ENCODE measurements at places on chromosomes 5 and 9. TPM values are rescaled to one million over a fixed set of nuclear protein-coding genes. Genes with fewer than 3 reads are reported as not detected.

The ADAMTS16 gene
- 1.8 TPM for total RNA-seq

The F12 gene
- 4.4 TPM for total RNA-seq

The SLC4A9 gene
- not detected for total RNA-seq

The RNF145 gene
- 19.5 TPM for total RNA-seq

GRCh38 chr9:7177383-7177782 lies 419.6 kb downstream of the KDM4C start:
- no peak for DNase-seq
- no peaks in the 10 kb centered on the region for H3K36me3 ChIP-seq
- no peaks in the 10 kb centered on the region for H3K4me1 ChIP-seq
- no peak overlapping the region for H3K4me3 ChIP-seq

DNA sequence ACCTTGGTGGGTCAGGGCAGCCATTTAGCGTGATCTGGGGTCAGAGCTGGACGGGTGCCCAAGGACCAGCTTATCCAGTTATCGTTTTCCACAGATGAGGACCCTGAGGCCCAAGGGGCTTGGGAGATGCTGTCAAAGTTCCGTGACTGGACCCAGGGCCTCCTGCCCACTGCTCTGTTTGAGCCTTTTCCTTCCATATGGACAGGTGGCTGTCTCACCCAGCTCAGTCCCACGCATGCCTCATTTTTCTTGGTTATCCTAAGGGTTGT lies 56.5 kb downstream of the TRIP13 start:
- H3K27me3 ChIP-seq, result no peaks in the 10 kb centered on the region
- no peak overlapping the region for H3K4me3 ChIP-seq
- H3K36me3 ChIP-seq, result no peaks in the 10 kb centered on the region
- DNase-seq, result no peak
- peaks cover 13% of the 10 kb centered on the region for H3K4me1 ChIP-seq
- H3K27ac ChIP-seq, result no peak overlapping the region

DNA sequence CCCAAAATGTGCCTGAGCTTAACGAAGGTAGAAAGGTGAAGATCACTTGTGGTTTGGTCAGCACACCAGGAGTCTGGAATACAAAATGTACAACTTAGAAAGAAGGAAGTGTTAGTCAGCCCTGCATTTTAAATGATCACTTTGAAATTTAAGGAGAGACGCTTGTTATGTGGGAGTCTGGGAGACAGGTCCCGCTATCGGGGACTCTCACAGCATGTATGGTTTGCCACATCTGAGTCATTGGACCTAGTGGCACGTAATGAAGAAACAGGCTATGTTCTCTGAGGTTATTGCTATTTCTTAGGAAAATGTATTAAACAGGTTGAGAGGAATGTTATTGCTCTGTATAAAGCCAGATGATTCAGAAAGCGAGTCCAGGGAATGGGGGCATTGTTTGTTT lies 2362.5 kb upstream of the WWC1 start:
- H3K36me3 ChIP-seq, result no peaks in the 10 kb centered on the region
- no peaks in the 10 kb centered on the region for H3K27me3 ChIP-seq
- H3K27ac ChIP-seq, result no peak overlapping the region
- no peak overlapping the region for H3K4me3 ChIP-seq

DNA sequence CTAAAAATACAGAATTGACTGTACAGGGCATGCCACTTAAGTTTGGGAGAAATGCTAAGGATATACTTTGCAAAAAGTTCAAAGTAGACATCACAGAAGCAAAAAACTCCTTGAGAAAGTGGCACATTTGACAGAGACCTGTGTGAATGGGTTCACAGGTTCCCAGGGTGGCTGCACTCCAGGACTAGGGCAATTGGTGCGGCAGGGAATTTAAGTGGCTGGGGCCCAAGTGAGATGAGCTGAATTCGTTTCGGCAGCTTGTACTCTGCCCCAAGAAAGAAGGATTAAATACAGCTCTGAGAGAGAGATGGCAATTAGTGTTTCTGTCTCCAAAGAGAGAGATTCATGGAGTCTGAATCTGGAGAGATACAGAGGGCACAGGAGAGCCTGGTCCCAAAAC lies 280.1 kb downstream of the FBXL17 start:
- H3K4me3 ChIP-seq, result no peak overlapping the region
- no peak overlapping the region for H3K27ac ChIP-seq
- no peaks in the 10 kb centered on the region for H3K27me3 ChIP-seq
- H3K36me3 ChIP-seq, result no peaks in the 10 kb centered on the region

GRCh38 chr9:76904661-76905457 lies 1.1 kb downstream of the PRUNE2 start:
- no peak overlapping the region for H3K4me3 ChIP-seq
- no peaks in the 10 kb centered on the region for H3K36me3 ChIP-seq
- no peaks in the 10 kb centered on the region for H3K27me3 ChIP-seq

DNA sequence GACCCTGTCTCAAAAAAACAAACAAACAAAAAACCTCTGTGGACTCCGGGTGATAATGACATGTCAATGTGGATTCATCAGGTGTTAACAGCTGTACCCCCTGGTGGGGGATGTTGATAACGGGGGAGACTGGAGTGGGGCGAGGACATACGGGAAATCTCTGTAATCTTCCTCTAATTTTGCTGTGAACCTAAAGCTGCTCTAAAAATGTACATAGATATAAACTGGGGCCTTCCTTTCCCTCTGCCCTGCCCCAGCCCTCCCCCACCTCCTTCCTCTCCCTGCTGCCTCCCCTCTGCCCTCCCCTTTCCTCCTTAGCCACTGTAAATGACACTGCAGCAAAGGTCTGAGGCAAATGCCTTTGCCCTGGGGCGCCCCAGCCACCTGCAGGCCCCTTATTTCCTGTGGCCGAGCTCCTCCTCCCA lies 1.4 kb upstream of the CEL start:
- no peak for DNase-seq
- no peak overlapping the region for H3K4me3 ChIP-seq
- H3K4me1 ChIP-seq, result peaks cover 65% of the 10 kb centered on the region
- H3K27ac ChIP-seq, result peak overlapping the region; percentile 93
- H3K36me3 ChIP-seq, result no peaks in the 10 kb centered on the region

DNA sequence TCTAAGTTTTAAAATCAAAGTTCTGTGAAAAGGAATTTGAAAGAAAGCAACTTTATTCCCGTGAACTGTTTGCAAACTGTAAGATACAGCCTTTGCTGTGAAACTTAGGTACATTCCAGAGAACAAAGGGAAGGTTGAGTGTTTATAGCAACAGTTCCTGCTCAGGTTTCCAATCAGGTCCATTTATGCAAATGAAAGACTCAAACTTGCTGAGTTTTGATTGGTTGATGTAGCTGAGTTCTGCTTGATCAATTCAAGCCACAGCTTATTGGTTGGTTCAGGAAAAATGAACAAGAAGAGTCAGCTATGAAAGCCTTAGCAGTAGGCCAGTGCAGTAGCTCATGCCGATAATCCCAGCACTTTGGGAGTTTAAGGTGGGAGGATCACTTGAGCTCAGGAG lies 37.9 kb downstream of the SLC27A6 start:
- H3K4me3 ChIP-seq, result no peak overlapping the region
- no peaks in the 10 kb centered on the region for H3K36me3 ChIP-seq
- no peaks in the 10 kb centered on the region for H3K4me1 ChIP-seq
- H3K27me3 ChIP-seq, result no peaks in the 10 kb centered on the region
- no peak for DNase-seq
- no peak overlapping the region for H3K27ac ChIP-seq

DNA sequence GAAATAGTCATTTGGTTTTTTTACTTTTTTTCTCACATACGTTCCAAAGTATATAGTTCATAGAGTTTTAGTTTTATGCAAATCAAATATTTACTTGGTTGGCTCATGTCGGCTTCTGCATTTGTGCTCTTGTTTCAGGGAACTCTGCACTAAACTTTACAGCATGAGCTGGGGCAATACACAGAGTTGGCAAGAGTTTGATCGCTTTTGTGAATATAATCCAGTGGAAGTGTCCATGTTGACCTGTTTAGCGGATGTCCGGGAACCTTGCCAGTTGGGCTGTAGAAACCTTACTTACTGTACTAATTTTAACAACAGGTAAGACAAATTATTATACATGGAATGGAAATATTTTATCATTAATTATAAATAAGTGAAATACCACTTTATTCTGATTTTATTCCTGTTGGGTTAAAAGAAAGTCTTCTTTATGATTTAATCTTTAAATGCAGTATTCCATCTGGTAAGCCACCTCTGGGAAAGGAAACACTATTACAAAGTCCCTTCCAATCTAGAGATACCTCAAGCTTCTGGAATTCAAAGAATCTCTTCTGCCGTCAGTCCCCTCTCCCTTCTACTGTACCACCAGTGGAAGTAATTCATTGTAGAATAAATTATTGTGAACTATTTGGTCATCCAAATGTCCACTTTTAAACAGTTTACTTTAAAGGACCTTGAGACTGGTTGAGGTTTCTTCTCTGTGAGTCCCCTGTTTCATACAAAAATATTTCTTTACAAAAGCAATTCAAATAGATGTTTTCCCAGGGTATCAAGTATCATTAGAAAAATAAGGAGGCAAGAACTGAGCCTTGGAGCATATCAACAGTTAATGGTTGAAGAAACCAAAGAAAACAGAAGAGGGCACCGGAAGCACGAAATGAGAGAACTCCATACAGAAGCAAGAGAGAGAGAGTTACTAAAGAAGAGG lies 45.2 kb upstream of the GLIPR2 start:
- peaks cover 16% of the 10 kb centered on the region for H3K4me1 ChIP-seq
- H3K4me3 ChIP-seq, result no peak overlapping the region
- peak; percentile 70 for DNase-seq
- H3K36me3 ChIP-seq, result no peaks in the 10 kb centered on the region

- no peaks in the 10 kb centered on the region for H3K36me3 ChIP-seq
- H3K4me3 ChIP-seq, result no peak overlapping the region
- H3K27ac ChIP-seq, result no peak overlapping the region
- DNase-seq, result no peak
Measured at GRCh38 chr9:68664036-68664435, 41.0 kb upstream of the PIP5K1B start.

- no peak overlapping the region for H3K4me3 ChIP-seq
- H3K27ac ChIP-seq, result no peak overlapping the region
- no peaks in the 10 kb centered on the region for H3K27me3 ChIP-seq
Measured at GRCh38 chr9:25703701-25704357, 25.6 kb upstream of the TUSC1 start.

- H3K4me1 ChIP-seq, result no peaks in the 10 kb centered on the region
- DNase-seq, result peak; percentile 68
- no peaks in the 10 kb centered on the region for H3K27me3 ChIP-seq
- H3K27ac ChIP-seq, result no peak overlapping the region
- H3K4me3 ChIP-seq, result no peak overlapping the region
Measured at GRCh38 chr9:20941174-20941690, 90.2 kb downstream of the HACD4 start.

DNA sequence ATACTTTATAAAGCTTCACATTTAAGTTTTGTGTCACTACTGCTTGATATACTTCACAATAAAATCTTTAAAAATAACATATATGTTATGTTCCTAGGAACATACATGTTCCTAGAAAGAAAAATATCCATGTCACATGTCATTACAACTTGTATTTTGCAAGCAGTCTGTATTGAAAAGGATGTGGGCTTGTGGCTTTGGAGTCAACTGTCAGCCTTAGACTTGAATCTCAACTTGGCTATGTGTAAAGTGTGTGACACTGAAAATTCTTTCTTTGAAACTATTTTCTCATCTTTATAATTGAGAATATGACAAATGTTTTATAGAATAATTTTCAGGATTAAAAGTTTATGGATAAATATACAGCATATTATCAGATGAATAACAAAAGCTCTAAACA lies 273.1 kb downstream of the KIAA0825 start:
- H3K36me3 ChIP-seq, result no peaks in the 10 kb centered on the region
- no peak for DNase-seq
- H3K4me3 ChIP-seq, result no peak overlapping the region
- no peak overlapping the region for H3K27ac ChIP-seq

- no peak overlapping the region for H3K4me3 ChIP-seq
- H3K36me3 ChIP-seq, result no peaks in the 10 kb centered on the region
- no peak for DNase-seq
- H3K27ac ChIP-seq, result peak overlapping the region; percentile 89
- H3K27me3 ChIP-seq, result no peaks in the 10 kb centered on the region
Measured at GRCh38 chr9:109439378-109440116, 58.6 kb downstream of the PTPN3 start.

GRCh38 chr9:1768561-1768960 lies 246.6 kb upstream of the SMARCA2 start:
- H3K27me3 ChIP-seq, result no peaks in the 10 kb centered on the region
- no peak for DNase-seq
- H3K4me3 ChIP-seq, result no peak overlapping the region
- no peaks in the 10 kb centered on the region for H3K36me3 ChIP-seq
- no peak overlapping the region for H3K27ac ChIP-seq
- no peaks in the 10 kb centered on the region for H3K4me1 ChIP-seq

DNA sequence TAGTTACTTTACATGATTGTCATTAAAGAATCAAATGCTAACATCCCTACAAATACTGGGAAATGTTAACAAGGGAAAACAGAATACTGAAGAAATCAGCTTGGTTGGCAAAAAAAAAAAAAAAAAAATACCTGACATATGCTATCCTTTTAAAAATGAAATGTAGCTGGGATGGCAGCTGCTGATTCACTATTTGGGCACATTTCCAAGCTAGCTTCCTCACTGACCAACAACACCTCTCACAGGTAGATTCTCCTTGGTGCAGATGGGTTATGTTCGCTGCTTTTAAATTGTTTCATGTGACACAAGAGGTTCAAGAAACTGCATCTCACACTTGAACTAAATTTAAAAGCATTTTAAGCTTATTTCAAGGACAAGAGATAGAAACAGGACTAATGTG lies 6.1 kb upstream of the PRUNE2 start:
- no peaks in the 10 kb centered on the region for H3K27me3 ChIP-seq
- no peak for DNase-seq
- H3K4me3 ChIP-seq, result no peak overlapping the region
- no peaks in the 10 kb centered on the region for H3K4me1 ChIP-seq
- H3K36me3 ChIP-seq, result no peaks in the 10 kb centered on the region

- H3K4me1 ChIP-seq, result no peaks in the 10 kb centered on the region
- no peaks in the 10 kb centered on the region for H3K27me3 ChIP-seq
- H3K4me3 ChIP-seq, result no peak overlapping the region
- no peak for DNase-seq
- H3K27ac ChIP-seq, result no peak overlapping the region
Measured at GRCh38 chr9:116190637-116191396, 37.2 kb downstream of the PAPPA start.

DNA sequence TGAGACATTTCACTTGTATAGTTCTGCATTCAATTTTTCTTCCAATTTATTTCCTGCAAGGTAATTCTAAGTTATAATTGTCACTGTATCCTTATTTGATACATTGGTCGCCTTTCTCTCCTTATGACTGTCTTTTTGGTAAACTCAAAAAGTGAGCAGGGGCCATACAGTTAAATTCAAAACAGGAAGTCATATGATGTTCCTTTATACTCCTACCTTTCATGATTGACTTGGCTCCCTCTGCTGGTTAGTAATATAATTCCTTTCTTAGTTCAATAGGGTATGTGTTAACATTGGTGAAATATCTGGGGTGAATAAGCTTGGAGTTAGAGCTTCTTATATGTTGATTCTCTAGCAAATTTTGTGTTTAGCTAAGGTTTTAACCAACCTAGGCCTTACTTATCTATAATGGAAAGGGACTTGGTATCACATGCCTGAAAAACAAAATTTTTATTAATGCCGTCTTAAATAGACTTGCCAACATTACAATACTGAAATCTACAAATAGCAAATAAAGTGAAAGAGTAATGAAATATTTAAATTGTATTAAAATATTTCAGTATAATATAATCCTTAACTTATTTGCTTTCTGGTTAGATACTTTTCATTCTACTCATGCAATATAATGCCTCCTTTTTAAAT lies 6.0 kb upstream of the NIPBL start:
- H3K4me1 ChIP-seq, result peaks cover 26% of the 10 kb centered on the region
- H3K4me3 ChIP-seq, result no peak overlapping the region
- H3K27me3 ChIP-seq, result no peaks in the 10 kb centered on the region
- no peaks in the 10 kb centered on the region for H3K36me3 ChIP-seq
- no peak for DNase-seq

- H3K36me3 ChIP-seq, result no peaks in the 10 kb centered on the region
- no peak for DNase-seq
- H3K4me3 ChIP-seq, result no peak overlapping the region
- no peak overlapping the region for H3K27ac ChIP-seq
Measured at GRCh38 chr5:170117736-170118135, 12.0 kb downstream of the FOXI1 start.

Measured in body of pancreas (tissue), 4 donors.